Sigmoid colon (tissue), 7 donors: ENCODE measurements at places on chromosomes 12 and 14. TPM values are rescaled to one million over a fixed set of nuclear protein-coding genes. Genes with fewer than 3 reads are reported as not detected.

CMKLR1 gene
- total RNA-seq = 10.0 TPM

DNA sequence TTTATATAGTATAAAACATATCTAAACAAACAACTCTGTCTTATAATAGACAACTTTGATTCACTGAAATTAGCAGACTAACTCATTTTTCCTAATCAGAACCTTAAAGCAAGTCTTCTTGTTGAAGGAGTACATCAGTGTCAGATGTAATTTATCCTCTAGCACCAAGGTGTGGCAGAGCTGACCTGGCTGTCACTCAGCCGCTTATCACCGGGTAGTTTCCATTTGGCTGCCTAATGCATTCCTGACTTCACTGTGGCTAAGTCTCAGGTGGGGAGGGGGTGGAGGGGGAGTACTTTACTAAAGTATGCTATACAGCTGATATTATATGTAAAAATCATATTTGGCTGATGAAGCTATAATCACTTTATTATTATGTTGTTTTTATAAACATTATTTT is 339.9 kb upstream of the RGS6 start:
- H3K4me1 ChIP-seq = no peaks in the 10 kb centered on the region
- DNase-seq = no peak
- no peaks in the 10 kb centered on the region for H3K27me3 ChIP-seq
- no peak overlapping the region for H3K27ac ChIP-seq
- no peak overlapping the region for H3K4me3 ChIP-seq

EID3 gene
- 7.8 TPM for total RNA-seq

DNA sequence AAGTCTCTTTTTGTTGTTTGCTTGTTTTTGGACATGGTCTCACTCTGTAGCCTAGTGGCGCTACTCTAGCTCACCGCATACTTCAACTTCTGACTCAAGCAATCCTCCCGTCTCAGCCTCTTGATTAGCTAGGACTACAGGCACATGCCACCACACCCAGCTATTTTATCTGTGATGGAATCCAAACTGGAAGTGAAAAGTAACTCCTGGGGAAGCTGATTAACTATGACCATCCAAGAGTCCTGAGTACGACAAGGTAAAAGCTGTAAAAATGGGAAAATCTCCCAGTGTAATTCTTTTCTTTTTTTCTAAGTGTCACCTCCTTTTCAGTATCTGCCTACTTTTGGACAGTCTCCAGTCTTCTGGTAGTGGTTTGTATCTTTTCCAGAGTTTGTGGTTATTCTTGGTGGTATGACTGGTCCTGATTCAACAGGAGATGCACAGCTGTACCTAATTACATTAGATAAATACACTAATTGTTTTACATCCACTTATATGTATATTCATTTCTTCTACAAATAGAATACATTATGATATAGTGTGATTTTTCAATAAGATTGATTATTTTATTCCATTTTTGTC is 97.8 kb downstream of the SLC6A15 start:
- H3K27ac ChIP-seq = no peak overlapping the region
- DNase-seq = no peak
- H3K4me1 ChIP-seq = no peaks in the 10 kb centered on the region
- no peak overlapping the region for H3K4me3 ChIP-seq
- H3K36me3 ChIP-seq = no peaks in the 10 kb centered on the region

DNA sequence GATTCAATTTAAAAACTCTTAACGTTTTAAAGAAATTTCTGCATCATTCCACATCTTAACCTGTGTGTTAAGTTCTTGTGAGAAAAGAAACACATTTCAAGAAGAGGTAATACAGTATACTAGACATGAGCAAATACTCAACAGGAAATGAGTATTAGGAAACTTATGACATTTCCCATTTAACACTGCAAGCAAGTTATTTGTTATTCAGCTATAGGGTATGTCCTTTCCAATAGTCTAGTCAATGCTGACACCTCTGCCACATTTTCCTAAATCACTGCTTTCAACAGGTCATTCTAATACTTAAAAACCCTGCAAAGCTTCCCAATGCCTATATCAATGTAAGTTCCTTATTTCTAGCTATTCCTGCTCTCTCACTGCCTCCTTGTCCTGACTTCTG is 93.1 kb downstream of the DDHD1 start:
- no peaks in the 10 kb centered on the region for H3K36me3 ChIP-seq
- no peak overlapping the region for H3K4me3 ChIP-seq
- no peaks in the 10 kb centered on the region for H3K4me1 ChIP-seq
- H3K27ac ChIP-seq = no peak overlapping the region

GRCh38 chr12:104201238-104202001 is 14.2 kb upstream of the TXNRD1 start:
- no peak overlapping the region for H3K27ac ChIP-seq
- no peaks in the 10 kb centered on the region for H3K27me3 ChIP-seq
- no peak overlapping the region for H3K4me3 ChIP-seq
- no peak for DNase-seq
- peaks cover 7% of the 10 kb centered on the region for H3K4me1 ChIP-seq
- H3K36me3 ChIP-seq = no peaks in the 10 kb centered on the region

RNASE1 gene
- total RNA-seq = 581 TPM
